Mesenteric fat pad (tissue), 1 donor: ENCODE measurements at places on chromosomes 5 and 9. TPM values are rescaled to one million over a fixed set of nuclear protein-coding genes. Genes with fewer than 3 reads are reported as not detected.

DNAJA1 gene
- 112 TPM for total RNA-seq

LSM11 gene
- total RNA-seq: 2.1 TPM

PKD2L2 gene
- total RNA-seq: not detected

LRRC19 gene
- total RNA-seq: not detected

IL31RA gene
- total RNA-seq: not detected

DNM1 gene
- 24.1 TPM for total RNA-seq

FANCG gene
- total RNA-seq: 11.3 TPM

- DNase-seq: no peak
Observed at GRCh38 chr9:109789971-109790370, 10.0 kb downstream of the PALM2AKAP2 start.

- no peak for DNase-seq
Observed at GRCh38 chr5:128213340-128213739, 129.8 kb downstream of the SLC12A2 start.

DNA sequence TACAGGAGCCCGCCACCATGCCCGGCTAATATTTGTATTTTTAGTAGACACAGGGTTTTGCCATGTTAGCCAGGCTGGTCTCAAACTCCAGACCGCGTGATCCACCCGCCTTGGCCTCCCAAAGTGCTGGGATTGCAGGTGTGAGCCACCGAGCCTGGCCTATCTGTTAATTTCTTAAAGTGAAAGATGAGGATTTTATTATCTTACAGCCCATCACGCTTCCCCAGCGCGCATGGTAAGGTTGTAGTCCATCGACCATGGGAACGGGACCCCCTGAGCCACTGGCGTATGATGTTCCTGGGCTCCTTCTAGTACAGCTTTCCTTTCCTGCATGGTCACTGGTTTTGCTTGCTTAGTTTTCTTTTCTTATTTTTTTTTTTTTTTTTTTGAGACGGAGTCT, 8.7 kb downstream of the CDHR2 start:
- no peak for DNase-seq

DNA sequence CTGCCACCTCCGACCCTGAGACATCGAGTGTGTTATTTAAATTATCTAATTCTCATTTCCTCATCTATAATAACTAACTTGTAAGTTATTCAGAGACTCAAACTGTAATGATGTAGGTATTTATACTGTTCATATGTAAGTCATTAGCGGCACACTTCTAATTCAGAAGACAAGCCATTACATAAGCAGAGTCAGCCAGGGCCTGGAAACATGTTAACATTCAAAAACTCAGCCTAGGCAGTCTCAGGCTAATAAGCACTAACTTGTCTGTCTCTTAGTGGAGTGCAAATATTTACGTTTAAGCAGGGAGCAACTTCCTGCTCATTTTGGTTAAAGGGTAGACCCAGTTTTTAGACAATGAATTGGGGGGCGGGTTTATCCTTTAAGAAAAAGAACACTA, 598.4 kb downstream of the ACTL7B start:
- DNase-seq: no peak

WNK2 gene
- total RNA-seq: 1.1 TPM

- DNase-seq: no peak
Observed at GRCh38 chr5:126809916-126810315, 33.0 kb downstream of the LMNB1 start.

DNA sequence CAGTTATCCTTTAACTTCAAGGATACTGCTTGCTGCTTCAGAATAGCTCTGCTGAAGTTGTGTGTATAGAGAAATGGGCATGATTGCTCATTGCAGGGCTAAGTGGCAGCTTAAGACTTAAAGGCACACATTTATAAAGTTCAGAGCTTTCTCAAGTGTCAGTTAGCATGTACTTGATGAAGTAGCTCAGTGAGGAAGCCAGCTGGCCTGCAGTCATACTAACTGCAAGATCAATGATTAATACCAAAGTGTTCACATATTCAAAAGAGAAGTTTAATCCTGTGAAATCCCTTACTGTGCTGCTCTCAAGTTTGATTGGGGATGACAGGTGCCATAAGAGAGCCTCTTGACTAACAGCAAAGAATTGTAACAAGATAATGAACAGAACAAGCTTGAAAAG, 483.4 kb upstream of the NUDT12 start:
- no peak for DNase-seq

ADAMTS2 gene
- total RNA-seq: 79.4 TPM

GPR21 gene
- 2.0 TPM for total RNA-seq

ZNF354C gene
- 4.5 TPM for total RNA-seq

DNA sequence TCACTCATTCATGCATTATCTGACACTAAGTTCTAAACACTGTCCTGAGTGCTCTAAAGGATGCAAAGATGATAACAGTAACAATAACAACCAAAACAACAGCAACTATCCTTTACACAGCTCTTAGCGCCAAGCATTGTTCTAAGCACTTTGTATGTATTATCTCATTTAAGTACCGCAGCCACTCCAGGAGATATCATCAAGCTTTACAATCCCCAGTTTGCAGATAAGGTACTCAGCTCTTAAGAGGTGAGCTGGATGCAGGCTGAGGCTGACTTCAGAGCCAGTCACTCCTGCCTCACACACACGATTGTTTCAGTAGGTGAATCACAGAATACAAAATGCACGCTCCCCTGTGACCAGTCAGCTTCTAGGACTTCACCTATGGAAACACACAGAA, 141.8 kb downstream of the PAX5 start:
- no peak for DNase-seq

- no peak for DNase-seq
Observed at GRCh38 chr9:133387680-133388079, 11.5 kb downstream of the STKLD1 start.

CDH18 gene
- total RNA-seq: not detected

ZDHHC11B gene
- total RNA-seq: 6.9 TPM

DNA sequence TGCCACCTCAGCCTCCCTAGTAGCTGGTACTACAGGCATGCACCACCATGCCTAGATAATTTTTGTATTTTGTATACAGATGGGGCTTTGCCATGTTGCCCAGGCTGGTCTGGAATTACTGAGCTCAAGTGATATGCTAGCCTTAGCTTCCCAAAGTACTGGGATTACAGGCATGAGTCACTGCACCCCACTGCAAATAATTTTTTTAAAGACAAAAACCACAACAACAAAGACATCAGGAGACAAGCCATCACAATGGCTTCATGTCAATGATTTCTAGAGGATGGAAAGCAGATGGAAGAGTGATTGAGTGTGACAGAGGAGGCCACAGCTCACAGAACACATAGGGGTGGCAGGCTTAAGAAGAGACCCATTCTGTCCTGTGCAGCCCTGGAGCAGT, 97.9 kb upstream of the PCSK1 start:
- no peak for DNase-seq

HOMER1 gene
- 3.2 TPM for total RNA-seq

DNA sequence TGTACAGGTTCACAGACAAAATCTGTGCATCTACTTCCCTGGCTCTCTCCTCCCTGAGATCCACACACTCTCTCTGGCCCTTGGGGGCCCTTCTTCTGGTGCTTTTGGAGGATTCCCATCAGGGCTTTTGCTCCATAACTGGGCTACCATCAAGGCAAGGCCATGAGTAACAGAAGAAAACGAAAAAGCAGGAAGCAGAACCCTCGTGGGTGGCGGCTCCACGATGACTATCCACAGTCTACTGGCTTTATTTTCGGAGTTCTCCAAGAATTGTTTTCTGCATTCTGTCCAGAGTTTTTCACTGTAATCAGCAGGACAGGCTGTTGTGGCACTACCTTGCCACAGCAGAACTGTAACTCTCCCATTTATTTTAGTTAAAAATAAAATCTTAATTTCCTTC, 19.9 kb downstream of the PNPLA7 start:
- no peak for DNase-seq

DNA sequence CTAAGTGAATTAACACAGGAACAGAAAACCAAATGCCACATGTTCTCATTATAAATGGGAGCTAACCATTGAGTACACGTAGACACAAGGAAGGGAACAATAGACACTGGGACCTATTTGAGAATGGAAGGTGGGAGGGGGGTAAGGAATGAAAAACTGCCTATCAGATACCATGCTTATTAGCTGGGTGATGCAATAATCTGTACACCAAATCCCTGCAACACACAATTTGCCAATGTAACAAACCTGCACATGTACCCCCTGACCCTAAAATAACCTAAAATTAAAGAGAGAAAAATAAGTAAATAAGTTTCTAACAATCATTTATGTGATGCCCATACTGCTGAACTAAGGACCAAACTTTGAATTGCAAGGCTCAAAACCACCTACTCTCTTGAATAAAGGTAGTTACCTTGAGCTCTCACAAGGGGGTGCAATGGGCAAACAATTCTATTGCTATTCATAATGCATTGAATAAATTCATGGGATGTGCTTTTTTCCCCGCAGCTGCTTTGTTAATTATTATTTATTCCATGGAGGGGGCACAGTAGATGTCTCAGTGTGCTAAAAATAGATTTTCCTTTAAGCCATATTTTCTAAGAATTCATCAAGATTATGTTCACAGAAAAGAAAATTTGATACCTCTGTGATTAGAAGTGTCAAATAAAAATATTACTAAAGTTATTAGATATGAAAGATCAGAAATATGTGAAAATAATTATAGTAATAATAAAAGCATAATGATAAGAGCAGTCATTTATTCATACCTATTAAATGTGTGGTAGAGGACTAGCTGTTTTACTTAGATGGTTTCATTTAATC, 76.2 kb upstream of the PTPN3 start:
- no peak for DNase-seq

GRCh38 chr5:149239917-149240316, 31.7 kb upstream of the AFAP1L1 start:
- peak; percentile 59 for DNase-seq

DNA sequence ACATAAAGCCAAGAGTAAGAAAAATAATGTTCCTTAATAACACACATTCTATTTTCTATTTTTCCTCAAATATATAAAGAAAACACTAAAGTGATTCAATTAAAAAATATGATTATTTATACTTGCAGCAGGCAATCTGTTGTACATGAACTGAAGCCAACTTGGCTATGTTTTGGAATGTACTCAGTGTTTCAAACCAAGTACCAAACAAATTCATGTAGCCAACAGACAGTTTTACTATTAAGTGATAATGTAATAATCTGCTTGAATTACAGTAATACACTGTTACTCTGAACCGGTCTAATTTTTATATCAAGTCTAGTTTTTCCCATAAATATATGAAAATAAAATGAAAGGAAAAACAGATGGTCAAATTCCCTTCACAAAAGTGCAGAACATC, 58.0 kb downstream of the CEP120 start:
- DNase-seq: no peak

SHOC1 gene
- total RNA-seq: not detected

GRCh38 chr9:122008559-122008958, 84.5 kb downstream of the TTLL11 start:
- no peak for DNase-seq
